ENCODE measurements at places on chromosomes 3 and 15.
A peak's percentile ranks its signal among the peaks of the same experiment; 100 is the strongest.

DNA sequence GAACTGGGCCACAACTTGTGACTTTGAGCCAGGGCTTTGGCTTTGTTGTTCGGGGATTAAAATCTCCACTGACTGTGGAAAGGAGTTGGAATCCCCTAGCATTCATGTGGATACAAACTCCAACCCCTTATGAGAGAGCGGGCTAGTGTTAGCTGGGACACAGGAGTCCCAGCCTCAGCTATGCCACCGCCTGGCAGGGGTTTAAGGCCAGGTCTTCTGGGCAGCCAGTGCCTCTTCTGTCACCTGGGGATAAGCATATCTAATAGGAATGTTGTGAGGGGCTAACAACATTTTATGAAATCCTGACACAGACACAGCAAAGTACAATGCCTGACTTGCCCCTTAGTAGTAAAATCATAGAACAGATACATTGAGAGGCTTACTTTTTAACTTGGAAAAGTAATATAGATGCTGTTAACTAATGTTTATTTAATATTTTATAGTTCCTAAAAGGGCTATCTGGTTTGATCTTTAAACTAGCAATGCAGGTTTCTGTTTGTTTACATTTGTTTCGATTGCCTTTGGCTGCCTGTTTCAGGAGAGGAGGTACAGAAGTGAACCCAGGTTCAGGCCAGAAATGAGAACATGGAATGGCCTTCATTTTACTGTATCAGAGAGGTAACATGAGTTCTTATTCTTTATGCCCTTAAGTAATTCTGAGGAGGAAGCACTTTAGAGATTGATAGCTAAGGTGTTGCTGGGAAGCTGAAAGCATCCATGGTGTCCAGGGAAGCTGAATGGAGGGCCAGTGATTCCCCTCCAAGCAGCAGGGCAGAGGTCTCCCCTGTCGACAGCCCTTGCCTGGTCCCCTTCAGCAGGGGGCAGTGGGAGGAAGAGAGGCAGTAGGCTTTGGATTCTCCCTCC lies 8.7 kb downstream of the GPR160 start:
- no peak for DNase-seq

DNA sequence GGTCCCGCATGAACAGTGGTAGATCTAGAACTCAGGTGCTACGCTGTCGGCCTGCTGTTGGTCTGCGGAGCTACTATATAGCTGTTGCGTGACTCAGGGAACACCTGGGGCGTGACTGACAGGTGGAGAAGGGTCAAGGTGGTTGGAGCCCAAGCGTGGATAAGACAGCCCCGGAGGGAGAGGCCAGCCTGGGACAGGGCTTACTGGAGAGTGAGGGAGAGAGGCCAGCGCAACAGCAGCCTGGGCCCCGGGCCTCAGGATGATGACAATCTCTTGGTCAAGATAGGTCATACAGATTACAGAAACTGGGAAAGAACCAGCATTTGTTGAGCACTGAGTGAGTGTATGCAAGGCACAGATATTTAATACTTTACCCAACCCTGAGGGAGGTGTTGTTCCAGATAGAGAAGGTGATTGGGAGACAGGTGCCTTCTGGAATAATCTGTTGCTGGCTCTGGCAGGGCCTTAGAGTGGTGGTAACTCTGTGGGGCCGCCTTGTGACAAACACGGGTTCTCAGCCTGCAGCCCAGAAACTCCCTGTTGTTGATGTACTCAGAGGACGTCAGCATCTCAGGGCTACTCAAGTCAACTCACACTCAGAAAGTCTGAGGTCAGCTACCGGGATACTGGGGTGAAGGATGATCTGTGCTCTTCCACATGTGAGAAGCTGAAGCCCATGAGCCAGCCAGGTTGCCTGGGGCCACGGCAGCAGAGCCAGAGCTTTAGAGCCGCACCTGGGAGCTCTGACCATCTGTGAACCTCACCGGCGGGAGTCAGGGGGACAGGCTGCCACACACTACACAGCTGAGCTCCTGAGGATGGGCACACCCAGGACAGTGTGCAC lies 265.4 kb upstream of the HES1 start:
- no peak for DNase-seq

- no peak for DNase-seq
Measured at GRCh38 chr15:71192816-71193215, 77.5 kb downstream of the THSD4 start.

DNA sequence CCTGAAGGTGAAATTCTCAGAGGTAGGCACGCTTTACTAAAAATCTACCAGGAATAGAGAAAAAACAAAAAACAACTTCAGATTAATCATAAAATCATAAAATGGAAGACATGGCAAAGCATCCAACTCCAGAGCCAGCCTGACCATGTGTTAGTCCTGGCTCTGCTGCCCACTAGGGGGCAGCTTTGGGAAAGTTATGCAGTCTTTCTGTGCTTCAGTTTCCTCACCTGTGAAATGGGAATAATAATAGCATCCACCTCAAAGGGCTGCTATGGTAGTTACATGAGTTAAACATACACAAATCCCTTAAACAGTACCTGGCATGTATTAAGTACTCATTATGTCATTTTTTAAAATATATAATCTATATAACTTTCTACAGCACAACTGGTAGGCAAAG lies 52.3 kb downstream of the WNT5A start:
- DNase-seq: peak; percentile 23

DNA sequence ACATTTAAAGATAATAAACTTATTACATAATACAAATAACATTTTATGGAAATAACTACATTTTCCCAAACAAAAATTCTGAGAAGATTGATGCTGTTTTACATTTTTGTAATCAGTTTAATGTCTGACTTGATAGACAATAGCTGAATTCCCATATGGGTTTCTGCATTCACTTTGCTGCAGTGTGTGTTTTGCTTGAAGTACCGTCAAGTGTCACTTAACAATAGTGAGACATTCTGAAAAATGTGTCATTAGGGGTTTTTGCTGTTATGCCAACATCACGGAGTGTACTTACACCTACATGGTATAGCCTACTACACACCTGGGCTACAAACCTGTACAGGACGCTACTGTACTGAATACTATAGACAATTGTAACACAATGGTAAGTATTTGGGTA lies 57.5 kb downstream of the USF3 start:
- no peak for DNase-seq

- DNase-seq: no peak
Measured at GRCh38 chr15:36914466-36914865, 185.9 kb downstream of the MEIS2 start.

DNA sequence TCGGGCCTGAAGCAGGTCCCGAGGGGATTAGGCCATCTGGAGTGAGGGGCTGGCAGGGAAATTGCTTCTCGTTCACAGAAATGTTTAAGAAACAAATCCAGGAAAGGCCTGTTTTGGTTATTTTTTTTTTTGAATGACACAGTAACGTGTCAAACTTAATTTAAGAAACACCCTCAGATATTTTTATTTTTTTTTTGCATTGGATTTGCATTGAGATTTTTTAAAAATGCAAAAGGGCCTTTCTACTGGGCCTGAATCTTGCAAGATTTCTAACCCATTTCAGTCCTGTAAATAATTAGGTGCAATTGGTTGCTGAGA lies 25.0 kb upstream of the KLF13 start:
- no peak for DNase-seq

DNA sequence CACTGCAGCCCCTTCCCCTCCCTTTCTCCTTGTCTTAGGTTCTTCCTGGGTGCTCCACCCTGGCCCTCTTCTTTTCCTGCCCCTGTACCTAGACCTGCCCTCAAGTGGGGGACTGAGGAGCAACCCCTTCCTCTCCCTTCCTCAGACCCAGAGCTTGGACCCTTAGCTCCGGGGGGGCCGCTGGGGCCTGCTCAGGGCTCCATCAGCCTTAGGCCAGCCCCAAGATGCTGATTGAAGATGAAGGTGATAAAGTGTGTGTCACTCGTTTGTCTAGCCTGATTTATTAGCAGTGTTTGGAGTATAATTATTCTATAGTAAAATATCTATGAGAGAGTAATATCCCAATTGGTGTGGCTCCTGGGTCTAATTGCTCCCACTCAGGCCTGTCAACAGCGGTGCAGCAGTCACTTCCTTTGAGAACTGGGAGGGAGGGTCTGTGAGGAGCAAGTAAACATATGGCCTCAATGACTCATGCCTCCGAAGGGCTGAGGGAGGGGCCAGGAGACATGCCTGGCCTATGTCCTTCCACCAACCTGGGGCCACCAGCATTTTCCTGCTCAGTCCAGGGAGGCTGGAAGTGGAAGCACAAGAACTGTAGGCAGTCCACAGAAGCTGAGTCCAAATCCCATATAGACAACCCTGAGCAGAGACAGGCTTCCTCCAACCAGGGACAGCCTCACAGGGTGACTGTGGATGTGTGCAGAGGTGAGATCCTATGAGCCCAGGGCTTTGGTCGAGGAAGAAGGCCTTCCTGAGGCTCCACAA lies 123.2 kb downstream of the DNAJB8 start:
- DNase-seq: no peak

DNA sequence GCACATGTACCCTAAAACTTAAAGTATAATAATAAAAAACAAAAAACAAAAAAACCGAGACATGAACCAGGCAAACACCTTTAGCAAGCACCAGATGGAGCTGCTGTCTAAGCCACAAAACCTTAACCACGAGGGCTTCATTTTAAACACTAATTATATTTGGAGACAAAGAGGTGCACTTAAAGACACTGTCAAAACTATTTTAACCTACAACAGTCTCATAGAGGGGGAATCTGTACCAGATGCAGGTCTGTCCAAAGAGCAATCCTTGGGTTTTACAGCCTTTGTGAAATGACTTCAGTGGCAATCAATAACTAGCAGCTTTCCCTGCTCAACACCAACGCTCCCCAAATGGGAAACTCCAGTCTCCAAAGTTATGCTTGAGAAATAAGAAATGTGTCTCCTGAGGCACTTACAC lies 115.7 kb upstream of the TSPAN3 start:
- DNase-seq: no peak

- DNase-seq: no peak
Measured at GRCh38 chr15:98801234-98801561, 152.9 kb downstream of the IGF1R start.
